ENCODE measurements at places on chromosomes 5 and 9.

DNA sequence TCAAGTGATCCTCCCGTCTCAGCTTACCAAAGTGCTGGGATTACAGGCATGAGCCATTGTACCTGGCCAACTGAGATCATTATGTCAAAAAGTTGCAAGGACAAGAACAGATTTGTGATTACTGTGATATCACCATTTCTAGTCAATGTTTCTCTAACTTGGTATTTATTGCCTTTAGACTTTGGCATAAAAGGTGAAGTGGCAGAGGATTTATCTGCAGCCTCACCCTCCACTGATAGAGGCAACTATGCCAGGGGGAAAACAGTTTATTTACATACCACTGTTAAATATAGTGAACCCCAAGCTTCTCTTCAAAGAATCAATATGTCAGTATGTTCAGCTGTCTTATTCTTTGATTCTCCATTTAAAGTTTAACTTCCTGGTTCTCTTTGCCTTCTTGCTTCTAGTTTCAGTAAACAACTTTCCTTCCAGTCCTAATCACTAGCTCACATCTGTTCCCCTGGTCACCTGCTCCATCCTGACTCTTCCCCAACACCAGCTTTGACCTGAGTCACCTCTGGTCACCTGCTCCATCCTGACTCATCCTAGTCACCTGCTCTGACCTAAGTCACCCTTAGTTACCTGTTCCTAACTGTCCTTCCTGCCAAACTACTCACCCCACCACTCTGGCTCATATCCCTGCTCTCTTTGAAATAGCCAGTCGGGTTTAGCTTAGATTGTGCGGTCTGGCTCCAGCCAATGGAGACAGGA lies 29.9 kb downstream of the SEMA6A start:
- no peak for DNase-seq

DNA sequence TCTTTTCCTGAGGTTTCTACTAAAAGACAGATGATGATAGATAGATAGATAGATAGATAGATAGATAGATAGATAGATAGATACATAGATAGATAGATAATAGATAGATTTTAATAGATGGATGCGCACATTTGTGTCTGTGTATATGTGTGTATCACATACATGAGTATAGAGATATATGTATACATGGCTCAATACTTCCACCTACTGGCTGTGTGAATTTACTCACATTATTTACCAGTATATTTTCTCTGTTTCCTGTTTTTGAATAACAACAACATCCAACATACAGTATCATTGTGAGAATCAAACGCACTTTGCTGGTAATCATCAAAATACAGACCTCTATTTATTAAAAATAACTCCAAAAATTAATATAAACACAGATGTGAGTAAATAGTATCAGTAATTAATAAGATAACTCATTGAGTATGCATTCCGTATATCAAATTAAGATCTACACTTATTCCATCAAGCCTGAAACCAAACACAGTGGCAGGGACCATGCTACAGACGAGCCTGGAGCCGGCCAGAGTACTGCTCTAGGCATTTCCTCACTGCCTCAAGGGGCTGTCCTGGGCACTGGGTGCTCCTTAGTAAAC lies 338.0 kb downstream of the SEMA5A start:
- peak; percentile 56 for DNase-seq

DNA sequence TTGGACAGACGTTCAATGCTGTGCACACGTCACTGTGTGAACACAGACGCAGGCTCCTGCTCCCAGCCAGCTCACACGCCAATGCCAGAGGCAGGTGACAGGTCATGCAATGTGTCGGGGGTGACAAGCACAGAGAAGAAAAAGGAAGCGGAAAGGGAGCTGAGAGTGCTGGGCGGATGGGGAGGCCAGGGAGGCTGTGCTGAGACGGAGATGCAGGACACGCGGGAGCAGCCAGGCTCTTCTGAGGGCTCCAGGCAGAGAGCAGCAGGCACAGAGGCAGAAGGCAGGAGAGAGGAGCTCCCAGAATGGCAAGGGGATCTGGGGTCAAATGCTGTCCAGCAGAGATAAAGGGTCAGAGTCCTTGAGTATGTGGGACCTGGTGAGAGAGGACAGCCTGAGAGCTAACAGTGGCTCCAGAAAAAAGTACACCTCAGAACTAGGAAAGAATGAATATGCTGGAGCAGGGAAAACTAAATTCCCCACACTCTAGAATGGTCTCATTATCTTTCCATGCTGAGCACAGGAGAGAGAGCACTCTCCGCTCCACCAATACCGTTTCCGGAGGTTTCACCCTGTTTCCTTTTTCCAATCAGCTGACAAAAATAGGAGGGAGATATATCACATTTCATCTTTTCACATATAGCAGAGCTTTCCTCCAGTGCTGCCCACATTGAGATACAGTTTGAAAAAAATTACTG lies 32.8 kb upstream of the NSMF start:
- no peak for DNase-seq

DNA sequence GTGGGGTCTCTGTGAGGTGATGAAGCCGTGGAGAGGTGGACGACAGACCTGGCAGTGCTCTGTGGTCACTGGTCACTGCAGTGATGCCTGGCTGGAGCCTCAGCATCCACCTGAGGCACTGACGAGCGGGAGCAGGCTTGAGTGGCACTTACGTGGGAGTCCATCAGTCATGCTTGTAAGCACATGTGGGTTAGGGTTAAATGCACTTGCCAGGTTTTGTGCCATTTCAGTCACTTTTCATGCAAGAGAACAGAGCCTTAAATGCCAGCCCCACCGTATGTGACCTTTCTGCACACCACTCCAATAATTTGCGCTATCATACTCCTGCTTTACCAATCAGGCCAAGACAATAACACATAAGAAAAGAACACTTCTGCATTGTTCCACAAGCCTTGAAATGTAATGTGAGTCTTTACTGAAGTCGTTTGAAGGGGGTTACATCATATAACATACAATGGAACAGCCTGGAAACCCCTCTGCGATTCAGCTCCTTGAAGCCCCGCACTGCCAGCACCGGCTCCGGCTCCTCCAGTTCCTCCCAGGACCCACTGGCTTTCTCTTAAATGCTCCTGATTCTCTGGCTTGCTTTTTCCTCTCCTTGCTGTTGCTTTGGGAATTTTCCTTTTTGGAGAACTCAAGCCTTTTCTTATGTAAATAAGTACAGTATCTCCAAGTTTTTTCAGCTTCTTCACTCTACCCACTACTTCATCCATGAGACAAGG lies 59.4 kb upstream of the CTXN3 start:
- DNase-seq: no peak

DNA sequence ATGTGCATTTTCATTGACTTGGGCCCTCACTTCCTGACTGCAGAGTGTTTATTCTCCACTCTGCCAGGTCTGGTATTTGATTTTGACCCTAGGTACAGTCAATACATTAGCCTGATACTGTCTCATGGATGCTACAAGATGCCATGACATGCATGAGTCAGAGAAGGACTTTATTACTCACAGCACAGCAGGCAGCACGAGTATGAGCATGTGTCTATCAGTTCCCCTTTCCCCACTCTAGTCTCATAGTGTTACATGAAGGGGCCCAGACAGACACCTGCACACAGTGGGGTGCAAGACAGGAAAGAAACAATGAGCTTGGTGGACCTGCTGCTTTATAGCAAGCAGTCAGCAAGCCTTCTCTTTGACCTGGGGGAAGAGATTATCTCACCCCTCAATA lies 19.6 kb downstream of the ITGA2 start:
- no peak for DNase-seq

- DNase-seq: no peak
These were observed 53.2 kb downstream of the GNA14 start for GRCh38 chr9:77594963-77595362.

DNA sequence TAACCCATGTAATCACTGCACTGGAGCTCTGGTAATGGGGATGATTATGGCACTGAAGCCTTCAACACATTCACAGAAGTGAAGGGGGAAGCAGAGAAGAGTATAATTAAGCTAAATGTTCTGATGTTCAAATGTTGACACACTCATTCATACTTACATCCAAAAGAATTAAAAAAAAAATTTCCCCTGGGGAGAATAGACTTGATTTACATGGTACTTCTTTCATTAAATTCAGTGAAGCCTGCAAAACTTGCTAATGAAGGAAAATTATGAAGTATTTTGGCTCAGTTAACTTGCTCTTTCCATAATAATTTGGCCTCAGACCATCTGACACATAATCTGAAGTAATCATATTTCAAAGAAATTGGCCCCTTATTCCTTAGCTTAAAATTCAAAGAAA lies 428.8 kb downstream of the SH3GL2 start:
- no peak for DNase-seq

GRCh38 chr5:95445995-95446394 lies 54.8 kb downstream of the FAM81B start:
- peak; percentile 22 for DNase-seq

- DNase-seq: no peak
These were observed 180.6 kb downstream of the PDE4D start for GRCh38 chr5:59712836-59713497.

DNA sequence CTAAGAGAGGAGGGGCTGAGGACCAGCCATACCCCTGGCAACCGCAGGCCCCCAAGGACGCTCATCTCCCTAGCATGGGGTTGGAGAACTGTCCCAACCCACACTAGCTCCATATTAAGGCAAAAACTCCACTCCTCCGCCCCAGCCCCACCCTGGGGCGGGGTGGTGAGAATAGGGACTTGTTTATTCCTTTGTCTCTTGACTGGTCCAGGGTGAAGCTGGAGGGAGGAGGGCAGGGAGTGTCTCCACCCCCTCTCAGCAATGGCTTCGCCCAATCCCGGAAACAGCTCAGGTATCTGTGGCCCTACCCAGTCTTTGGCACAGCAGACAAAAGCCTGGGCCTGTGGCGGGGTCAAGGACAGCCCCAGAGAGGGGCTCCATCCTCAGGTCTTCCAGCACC lies 16.9 kb downstream of the PRRX2 start:
- DNase-seq: no peak

DNA sequence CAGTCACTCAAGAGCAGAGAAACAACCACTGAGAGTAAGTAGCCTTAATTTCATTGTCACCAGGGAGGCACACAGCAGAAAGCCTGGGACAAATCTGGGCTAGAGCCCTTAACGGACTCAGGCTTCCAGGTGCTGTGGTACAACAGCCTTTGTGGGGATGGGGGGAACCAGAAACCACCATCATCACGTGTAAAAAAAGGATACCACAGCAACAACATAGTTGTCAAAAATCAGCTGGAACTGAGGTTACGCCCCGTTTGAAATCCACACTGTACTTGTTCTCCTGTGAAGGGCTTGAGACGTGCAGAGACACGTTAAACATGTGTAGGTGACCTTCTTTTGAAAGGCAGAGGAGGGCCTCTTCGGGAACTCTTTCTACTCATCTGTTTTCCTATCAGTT lies 16.6 kb upstream of the PLPP1 start:
- DNase-seq: no peak

- no peak for DNase-seq
These were observed 65.4 kb upstream of the SPOCK1 start for GRCh38 chr5:137564398-137564961.

DNA sequence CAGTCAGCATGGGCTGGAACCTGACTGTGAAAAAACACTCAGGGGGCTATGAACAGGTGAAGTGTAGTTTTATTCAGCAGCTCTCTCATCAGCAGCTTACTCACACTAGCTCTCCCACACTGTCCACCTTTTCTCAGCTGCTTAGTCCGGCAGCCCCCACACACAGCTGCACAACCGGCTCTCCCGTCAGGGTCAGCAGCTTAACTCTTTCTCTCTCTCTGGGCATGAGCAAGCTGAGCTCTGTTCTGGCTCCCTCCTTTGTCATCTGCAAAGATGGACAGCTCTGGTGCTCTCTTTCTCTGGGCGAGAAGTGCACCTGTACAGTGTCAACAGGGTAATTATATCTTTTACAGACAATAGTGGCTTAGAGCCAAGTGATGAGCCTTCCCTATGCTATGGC lies 8.2 kb downstream of the DMAC1 start:
- no peak for DNase-seq

DNA sequence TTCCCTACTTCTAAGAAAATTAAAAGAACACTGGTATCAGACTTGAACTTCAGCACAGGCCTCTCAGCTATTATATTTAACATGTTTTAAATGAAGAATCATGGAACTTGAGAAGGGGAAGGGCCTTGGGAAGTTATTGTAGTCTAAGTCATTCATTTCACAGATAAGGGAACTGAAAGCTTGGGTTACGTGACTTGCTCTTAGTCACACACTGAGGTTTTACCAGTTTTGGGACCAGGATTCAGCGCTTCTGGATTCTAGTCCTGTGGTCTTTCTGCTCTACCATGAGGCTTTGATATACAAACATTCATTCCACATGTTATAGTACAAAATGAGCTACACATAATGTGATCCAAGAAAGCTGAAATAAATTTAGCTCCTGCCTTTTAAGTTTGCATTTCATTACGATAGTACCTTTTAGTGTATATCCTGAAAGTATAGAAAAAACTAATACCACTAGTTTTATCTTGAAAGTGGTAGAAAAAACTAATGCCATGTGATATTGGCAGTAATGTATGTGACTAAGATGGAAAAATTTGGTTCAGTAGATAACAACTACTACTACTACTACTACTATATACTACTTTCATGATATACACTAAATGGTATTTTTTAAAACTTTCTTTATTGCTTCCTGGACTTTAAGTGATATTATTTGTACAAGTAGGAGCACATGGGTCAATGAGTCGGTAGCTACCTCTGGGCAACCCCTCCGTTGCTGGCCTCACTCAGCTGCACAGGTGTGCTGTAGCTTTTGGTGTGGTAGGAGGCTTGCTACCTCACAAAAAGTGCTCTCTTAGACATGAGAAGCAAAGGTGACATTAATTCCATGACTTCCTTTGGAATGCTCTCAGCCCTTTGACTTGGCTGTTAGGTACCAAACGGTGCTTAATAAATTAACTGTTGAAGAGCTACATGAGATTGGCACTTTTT lies 40.7 kb downstream of the F2RL2 start:
- no peak for DNase-seq

DNA sequence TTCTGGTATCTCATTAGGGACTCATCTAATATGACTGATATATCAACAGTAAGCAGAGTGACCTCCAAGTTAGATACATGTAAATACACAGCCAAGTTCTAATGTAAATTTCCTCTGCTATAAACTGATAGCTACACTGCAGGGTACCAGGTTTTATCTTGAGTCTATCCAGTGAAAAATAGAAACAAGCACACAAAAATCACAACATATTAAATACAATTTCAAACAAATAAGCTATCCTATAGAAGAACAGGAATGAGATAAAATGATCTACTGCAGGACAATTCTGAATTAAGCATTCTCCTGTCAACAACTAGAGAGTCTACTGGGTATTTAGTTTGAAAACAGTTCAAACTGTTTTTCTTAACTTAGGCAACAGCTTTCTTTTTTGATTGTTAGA lies 42.7 kb downstream of the NR3C1 start:
- no peak for DNase-seq

DNA sequence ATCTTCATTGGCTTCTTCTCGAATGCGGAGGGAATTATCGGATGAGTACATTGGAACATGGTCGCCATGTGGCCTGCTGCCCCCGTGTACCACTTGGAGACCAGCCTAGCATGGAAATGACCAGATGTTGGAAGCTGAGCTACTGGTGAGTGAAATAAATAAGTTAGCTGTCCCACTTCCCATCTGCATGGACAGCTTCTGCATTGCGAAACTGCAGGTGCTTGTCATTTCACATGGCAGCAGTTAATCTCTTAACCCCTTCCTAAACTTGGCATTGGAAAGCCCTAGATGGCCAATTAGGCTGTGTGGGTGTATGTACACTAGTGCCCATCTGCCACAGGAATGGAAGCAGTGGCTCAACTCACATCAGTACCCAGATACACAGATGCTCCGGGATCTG lies 246.6 kb upstream of the IL12B start:
- no peak for DNase-seq
